ENCODE measurements at places on chromosomes 3 and 15.

- no peak for DNase-seq
Measured at GRCh38 chr15:31161951-31162350, 60.4 kb upstream of the TRPM1 start.

DNA sequence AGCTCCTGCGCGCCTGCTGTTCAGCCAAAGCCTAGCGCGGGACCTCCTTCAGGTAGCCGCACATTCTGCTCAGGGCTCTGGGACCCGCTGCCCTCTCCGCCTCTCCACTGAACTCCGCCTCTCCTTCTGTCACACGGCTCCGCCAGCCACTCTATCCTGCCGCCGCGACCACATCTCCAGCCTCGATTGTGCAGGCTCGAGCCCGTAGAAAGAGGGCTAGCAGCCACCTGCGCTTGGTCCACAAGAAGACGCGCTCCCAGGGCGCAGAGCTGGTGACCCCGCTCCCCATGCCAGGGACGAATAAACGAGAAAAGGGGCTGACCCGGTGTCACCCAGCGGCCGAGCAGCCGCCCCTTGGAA is 1.1 kb upstream of the VIPR1 start:
- no peak for DNase-seq

GRCh38 chr15:101613130-101614000 is 38.8 kb downstream of the TM2D3 start:
- DNase-seq, result peak; percentile 73

DNA sequence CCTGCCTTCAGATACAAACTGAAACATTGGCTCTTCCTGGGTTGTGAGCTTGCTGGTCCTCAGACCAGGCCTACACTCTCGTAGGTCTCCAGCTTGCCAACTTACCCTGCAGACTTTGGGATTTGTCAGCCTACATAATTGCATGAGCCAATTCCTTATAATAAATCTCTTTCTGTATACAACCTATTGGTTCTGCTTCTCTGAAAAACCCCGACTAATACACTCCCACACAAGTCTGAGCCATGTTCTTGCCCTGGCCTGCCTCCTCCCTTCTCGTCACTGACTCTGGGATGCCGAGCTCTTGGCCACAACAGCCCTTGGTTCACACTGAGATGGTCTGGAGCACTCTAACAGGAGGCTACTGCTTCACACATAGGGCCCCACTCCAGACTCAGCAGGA is 9.5 kb downstream of the CYP19A1 start:
- DNase-seq, result no peak

DNA sequence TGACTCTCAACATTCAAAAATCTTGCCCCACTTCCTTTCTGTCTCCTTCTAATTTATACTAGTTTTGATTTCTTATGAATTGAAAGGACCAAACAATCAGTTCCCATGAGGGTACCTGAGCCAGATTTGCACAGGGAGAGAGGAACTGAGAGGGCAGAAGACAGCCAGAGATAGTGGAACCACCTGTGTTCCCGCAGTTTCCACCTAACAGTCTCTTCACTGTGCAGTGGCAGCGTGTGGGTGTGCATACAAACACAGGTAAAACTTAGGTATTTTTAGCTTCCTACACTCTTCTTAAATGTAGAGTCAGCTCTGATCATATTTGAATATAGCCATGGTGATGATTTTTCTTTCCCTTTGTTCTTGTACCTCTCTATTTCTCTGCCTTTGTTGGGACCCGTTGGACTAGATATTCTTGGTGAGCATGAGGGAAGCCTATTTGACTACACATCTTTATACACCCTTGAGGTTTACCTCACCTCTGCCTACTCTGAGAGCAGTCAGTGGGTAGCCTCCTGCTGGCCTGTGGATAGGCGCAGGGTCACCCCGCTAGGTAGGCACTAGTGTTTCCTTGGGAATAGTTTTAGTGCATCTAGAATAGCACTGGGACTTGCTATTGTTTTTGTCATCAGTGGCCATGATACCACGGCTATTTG is 58.8 kb downstream of the MAP3K13 start:
- no peak for DNase-seq

DNA sequence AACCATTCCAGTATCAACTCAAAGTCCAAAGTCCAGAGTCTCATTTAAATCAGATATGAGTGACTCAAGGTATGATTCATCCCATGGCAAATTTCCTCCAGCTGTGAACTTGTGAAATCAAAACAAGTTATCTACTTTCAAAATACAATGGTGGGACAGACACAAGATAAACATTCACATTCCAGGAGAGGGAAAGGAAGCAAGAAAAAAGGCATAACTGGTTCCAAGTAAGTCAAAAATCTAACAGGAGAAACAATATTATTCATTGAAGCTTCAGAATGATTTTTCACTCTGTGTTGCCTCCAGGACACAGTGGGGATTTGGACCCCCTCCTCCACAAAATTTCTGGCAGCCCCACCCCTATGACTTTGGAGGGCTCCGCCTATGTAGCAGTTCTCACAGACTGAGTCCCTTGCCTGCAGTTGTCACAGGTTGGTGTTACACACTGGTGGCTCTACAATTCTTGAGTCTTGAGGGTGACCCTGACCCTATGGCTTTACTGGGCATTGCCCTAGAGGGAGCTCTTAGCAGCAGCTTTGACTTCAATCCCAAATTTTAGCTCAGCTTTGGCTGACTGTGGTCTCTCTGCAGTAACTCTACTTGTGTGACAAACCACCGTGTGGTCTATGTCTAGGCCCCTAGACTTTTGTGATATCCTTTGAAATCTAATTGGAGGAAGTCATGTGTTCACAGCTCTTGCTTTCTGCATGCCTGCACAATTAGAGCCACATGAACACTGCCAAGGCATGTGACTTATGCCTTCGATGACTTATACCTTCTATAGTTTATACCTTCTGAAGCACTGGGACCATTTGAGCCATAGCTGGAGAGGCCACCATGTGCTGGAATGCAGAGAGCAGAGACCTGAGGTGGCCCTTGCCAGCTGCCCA is 644.2 kb downstream of the GRM7 start:
- no peak for DNase-seq

GRCh38 chr3:147420353-147421183 is 11.4 kb downstream of the ZIC1 start:
- no peak for DNase-seq

DNA sequence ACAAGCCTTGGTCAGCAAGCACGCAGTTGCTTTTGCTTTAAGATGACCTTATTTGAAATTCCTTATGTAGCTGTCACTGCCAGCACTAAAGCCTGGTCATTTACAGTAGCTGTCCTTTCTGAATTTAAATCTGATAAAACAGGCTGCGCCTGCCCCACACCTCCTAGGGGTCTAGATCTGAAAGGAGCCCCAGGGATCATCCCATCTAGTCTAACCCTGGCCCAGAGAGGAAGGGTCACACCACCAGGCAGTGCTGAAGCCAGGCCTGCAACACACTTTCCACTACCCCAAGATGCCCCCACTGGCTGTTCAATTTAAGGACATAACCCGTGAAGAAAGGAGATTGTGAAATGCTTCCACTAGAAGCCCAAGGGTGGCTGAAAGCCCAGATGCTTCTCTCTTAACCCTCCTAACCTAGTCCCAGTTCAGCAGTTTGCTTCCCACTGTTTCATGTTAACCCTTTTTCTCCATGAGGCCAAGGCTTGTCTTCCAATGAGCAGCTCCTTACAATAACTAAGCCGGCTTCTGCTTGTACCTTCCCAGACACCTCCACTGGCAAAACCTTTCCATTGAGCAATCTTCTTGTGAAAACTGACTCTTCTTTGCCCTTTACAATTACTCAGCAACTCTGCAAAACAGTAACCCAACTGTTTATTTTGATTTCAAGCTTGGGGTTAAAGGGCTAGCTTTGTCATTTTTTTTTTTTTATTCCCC is 198.9 kb upstream of the LPP start:
- no peak for DNase-seq

DNA sequence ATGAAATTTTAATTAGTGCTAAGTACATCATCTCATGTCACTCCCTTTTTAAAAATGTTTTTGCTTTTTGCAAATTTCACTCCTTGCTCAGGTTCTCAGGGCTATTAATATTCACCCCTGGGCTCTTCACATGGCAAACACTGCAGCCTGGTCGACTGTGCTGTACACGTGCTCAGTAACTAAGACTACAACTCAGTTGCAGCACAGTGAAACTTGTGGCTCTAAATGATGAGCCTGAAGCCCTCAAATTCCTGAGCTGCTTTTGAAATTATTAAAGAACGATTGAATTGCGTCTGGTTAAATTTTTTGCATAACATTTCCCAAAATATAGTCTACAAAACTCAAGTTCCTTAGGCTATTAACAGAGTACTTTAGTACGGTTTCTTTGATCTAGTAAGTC is 159.3 kb upstream of the C2CD4B start:
- DNase-seq, result no peak

GRCh38 chr15:71627604-71628003 is 182.8 kb upstream of the NR2E3 start:
- DNase-seq, result no peak

GRCh38 chr3:113533534-113533892 is 1.2 kb downstream of the SIDT1 start:
- DNase-seq, result no peak

DNA sequence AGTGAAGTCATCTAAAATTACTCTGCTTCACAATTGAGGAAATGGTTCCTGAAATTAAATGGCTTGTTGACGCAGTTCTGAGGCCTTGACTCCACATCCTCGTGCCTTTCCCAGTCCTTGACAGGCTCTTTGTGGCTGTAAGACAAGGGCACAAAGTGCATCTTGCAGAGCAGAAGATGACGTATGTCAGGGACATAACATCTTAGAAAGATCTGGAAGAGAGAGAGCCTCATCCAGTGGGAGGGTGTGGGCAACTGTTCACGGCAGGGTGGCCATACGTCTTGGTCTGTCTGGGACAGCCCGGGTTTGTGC is 91.0 kb downstream of the CHRNA7 start:
- DNase-seq, result no peak

GRCh38 chr3:157574531-157574930 is 71.3 kb upstream of the VEPH1 start:
- DNase-seq, result no peak

- DNase-seq, result no peak
Measured at GRCh38 chr3:23675010-23675409, 130.7 kb upstream of the UBE2E1 start.

DNA sequence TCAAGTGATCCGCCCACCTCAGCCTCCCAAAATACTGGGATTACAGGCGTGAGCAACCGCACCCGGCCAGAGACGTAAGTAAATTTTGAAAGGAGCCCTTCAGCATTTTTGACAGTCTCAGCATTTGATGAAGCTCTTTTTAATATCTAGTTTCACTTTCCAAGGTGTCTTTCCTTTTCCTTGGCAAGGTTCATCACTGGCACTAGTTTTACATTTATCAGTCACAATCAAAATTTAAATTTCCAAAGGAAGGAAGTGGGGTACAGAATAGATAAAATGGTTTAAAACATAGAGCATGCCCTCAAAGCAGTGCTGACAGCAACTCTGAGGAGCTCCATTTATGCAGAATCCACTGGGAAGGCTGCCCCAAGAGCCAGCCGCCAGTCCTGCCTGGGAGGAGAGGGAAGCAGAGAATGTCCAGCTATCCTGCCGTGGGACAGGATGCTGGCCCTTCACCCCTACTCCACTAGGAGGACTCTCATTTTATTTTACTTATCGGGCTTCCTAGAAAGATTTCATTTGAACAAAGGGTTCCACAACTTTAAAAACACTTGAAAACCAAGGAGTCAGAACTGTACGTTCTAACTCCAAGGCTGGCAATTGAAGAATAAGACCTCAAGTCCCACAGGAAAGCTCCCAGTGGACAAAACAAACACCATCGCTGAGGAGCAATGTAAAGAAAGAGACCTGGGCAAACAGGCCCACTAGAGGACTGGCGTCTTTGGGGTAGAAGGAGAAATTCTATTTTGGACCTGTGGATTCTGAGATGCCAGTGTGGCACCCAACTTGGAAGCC is 9.9 kb downstream of the SFMBT1 start:
- DNase-seq, result no peak

Measured in COR-L47 (cell line).